ENCODE measurements at places on chromosomes 12 and 14.
A peak's percentile ranks its signal among the peaks of the same experiment; 100 is the strongest.

- DNase-seq: no peak
Measured at GRCh38 chr12:101619858-101620761, 25.3 kb downstream of the MYBPC1 start.

- peak; percentile 2 for DNase-seq
Measured at GRCh38 chr12:54201001-54201794, 12.4 kb upstream of the SMUG1 start.

- no peak for DNase-seq
Measured at GRCh38 chr12:6036509-6036908, 88.0 kb downstream of the VWF start.

DNA sequence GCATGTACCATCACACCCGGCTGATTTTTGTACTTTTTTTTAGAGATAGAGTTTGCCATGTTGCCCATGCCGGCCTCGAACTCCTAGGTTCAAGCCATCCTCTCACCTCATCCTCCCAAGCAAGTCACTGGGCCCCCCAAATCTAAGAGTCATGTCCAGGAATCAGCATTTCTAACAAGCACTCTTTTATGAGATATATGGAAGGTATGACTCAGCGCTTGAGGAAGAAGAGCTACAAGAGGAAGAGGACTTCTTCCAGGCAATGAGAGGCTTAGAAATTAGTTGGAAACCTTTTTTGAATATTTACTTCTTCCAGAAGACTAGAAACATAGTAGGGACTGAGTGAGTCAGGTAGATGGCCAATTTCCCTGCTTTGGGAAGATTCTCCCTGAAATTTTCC lies 114.5 kb downstream of the HMGA2 start:
- no peak for DNase-seq

GRCh38 chr12:29054858-29055663 lies 94.0 kb upstream of the FAR2 start:
- no peak for DNase-seq

DNA sequence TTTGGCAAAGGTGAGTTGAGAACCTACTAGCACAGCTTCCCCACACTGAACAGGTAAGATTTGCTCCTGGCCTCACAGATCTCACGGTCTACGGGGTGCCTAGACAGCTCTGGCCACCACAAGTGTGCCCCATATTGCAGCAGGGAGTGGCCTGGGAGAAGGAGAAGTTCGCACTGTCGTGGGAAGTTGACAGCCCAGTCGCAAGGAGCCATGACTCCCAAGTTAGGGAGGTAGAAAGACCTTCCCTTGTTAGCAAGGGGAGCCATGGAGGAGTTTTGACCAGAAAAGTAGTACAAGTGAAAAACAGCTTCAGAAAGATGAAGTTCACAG lies 316.3 kb downstream of the BCL11B start:
- DNase-seq: no peak

DNA sequence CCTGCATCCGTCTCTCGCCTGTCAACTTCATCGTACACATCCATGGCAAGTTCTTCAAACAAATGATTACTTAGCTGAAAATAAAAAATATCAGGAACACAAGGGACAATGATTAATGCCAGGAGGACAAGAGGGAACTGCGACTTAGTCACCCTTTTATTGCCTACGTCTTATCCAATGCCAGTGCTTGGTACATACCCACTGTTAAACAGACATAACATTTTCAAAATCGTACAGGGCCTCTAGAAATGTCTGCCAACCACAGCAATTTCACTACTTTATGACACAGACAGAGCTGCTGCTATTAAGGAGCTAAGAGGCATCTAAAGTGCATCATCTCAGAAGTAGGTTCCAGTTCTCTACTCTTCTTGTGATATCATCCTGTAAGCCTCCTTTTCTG lies 34.6 kb downstream of the GIT2 start:
- DNase-seq: no peak

- DNase-seq: no peak
Measured at GRCh38 chr12:124099661-124100060, 126.6 kb downstream of the ZNF664 start.

DNA sequence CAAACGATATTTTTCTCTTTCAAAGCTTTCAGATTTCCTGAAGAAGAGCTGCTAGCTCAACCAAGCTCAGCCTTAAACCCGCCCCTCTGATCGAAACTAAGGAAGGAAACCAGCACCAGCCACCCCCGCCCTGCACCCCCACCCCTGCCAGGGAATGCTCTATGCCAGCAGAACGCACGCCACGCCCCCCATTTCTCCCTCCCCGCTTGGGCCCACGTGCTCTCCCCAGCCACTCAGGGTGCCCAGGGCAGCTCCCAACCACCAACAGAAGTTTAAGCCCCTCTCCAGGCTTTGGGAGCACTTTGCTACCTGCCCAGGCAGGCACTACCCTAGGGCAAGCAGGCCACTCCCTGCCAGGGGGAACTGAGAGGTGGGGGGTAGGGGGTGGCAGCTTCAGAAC lies 18.8 kb upstream of the KRT78 start:
- no peak for DNase-seq

GRCh38 chr12:67357376-67358125 lies 88.4 kb downstream of the CAND1 start:
- DNase-seq: no peak

GRCh38 chr14:96592591-96593386 lies 90.6 kb downstream of the PAPOLA start:
- no peak for DNase-seq

GRCh38 chr12:108348842-108349241 lies 9.7 kb upstream of the CMKLR1 start:
- DNase-seq: no peak

DNA sequence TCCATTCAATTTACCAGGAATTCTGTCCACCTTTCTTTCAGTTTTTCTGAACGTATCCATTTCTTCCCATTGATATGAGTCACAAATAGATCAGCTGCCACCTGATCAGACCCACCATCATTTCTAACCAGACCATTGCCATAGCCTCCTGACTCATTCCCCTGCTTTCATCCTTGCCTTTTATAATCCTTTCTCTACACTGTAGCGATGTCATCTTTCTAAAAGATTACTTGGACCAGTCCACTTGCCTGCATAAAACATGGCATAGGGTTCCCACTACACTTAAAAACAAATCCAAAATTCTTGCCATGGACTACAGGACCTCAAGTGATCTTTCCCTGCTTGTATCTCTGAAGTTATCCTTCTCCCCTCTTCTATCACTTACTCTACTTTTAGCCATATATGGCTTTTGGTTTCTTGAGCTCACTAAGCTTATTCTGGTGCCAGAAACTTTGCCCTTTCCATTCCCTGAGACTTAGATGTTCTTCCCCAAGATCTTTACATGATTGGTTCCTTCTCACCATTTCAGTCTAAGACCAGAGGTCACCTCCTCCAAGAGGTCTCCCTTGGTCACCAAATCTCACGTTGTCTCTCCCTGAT lies 149.5 kb upstream of the KRR1 start:
- no peak for DNase-seq

- no peak for DNase-seq
Measured at GRCh38 chr14:102909911-102910310, 12.6 kb upstream of the AMN start.

DNA sequence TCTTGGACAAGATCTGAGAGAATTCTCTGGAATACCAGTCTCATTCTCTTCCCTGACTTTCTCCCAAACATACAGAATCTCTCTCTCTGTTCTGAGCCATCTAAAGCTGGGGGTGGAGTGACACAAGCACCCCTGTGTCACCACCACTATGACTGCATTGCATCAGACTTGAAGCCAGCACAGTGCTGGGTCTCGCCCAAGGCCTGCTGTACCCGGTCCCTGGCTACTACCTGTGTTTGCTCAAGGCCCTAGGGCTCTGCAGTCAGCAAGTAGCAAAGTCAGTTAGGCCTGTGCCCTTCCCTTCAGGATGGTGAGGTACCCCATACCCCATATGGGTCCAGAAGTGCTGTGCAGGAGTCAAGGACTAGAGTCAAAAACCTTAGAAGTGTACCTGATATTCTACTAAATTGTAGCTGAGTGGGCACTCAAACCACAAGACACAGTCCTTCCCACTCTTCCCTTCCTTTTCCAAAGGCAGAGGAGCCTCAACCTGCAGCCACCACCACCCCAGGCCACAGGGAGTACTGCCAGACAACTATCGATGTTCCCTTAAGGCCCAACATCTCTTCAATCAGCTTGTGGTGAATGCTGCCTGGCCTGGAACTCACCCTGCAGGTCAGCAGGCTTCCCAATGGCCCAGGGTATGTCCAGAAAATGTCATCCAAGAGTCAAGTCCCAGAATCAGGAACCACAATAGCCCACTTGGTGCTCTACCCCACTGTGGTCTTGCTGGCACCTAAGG lies 21.2 kb upstream of the RDH16 start:
- DNase-seq: no peak

- DNase-seq: no peak
Measured at GRCh38 chr12:51524386-51524901, 66.6 kb upstream of the SCN8A start.

GRCh38 chr12:1093166-1093751 lies 102.2 kb downstream of the ERC1 start:
- peak; percentile 57 for DNase-seq

- no peak for DNase-seq
Measured at GRCh38 chr12:13948621-13949020, 32.8 kb downstream of the GRIN2B start.

GRCh38 chr12:24933694-24934407 lies 15.1 kb downstream of the BCAT1 start:
- no peak for DNase-seq

DNA sequence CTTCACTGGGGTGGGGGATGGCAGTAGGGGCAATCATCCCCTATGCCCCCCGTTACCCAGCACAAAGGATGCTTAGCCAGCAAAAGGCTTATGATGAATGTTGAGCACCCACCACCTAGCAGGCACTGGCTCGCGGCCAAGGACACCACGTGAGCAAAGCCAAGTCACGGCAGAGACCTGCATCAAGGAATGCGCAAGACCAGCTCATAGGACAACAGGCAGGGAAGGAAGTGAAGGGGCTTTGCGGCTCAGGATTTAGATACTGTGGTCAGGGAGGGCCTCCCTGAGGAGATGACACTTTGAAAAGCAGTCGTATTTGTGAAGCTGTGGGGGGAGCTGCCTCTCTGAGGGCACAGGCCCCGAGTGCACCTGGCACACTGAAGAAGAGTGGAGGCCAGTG lies 32.8 kb downstream of the SH2B3 start:
- no peak for DNase-seq

DNA sequence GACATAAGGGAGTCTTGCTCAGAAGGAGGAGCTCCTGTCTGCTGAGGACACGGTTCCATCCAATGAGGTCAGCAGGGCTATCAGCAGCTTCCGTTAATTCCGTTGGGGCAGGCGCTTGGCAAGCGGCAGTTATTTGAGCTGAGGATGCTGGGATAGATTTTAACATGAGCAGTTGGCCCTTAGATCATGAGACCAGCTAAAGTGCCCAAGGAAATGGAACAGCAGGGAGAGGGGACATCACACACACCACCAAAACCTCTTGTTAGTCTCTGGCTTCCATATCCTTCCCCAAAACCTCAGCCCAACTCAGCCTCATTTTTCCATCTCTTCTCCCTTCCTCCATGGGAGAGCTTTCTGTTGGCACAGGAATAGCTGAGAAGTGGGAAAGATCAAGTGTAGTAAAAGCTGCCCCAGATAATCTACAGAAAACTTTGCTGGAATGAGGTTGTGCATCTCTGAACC lies 138.7 kb upstream of the PZP start:
- no peak for DNase-seq

GRCh38 chr14:37062191-37062803 lies 110.1 kb downstream of the SLC25A21 start:
- DNase-seq: no peak

- DNase-seq: no peak
Measured at GRCh38 chr12:120988658-120989057, 10.3 kb downstream of the HNF1A start.

- no peak for DNase-seq
Measured at GRCh38 chr12:633731-634130, 29.5 kb downstream of the NINJ2 start.

DNA sequence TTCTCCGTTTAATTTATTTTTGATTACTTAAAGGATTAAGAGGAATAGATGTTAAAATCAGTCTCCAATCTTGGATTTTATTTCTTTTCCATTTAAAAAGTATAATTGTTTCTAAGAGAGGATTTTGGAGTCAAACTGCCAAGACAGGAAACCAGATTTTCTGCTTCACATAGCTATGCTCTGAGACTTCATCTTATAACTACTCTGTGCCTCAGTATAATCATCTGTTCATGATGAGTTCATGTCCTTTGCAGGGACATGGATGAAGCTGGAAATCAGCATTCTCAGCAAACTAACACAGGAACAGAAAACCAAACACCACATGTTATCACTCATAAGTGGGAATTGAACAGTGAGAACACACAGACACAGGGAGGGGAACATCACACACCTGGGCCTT lies 9.0 kb upstream of the TAS2R31 start:
- no peak for DNase-seq

- DNase-seq: no peak
Measured at GRCh38 chr14:40393143-40393542, 960.9 kb upstream of the FBXO33 start.

DNA sequence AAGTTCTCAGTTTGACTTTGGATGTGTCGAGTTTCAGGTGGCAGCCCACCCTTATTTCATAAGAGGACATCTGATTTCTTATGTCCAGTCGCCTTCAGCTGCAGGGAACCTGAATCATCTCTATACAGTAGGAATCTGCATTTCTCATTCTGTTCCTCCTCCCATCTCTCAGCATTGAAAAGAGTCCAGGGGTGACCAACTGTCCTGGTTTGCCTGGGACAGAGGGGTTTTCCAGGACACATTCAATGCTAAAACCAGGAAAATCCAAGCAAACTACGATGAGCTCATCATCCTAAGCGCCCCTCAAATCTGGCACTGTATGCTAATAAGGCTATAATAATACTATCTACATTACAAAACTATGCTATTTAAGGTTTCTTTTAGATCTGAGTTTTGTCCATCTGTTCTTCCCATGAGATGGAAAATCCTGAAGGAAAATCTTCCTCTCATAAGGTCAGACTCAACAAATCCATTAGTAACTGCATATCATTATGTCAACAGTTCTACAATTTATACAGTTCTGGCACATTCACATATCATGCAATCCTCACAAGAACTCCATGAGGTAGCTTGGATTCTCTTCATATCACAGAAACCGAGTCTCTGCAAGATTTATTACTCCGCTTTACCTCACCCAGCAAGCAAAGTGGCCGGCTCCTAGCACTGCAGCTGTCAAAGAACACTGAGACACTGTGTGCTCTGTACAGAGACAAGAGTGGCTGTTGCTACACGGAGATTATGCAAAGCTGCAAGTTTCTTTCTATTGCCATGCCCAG lies 15.6 kb upstream of the CALM1 start:
- DNase-seq: peak; percentile 94

GRCh38 chr12:71152851-71153250 lies 4.9 kb downstream of the TSPAN8 start:
- DNase-seq: no peak

- DNase-seq: no peak
Measured at GRCh38 chr14:104282332-104283196, 144.2 kb downstream of the KIF26A start.

All from hippocampal formation (tissue), 2 donors.